ENCODE measurements at places on chromosomes 7 and 10.

DNA sequence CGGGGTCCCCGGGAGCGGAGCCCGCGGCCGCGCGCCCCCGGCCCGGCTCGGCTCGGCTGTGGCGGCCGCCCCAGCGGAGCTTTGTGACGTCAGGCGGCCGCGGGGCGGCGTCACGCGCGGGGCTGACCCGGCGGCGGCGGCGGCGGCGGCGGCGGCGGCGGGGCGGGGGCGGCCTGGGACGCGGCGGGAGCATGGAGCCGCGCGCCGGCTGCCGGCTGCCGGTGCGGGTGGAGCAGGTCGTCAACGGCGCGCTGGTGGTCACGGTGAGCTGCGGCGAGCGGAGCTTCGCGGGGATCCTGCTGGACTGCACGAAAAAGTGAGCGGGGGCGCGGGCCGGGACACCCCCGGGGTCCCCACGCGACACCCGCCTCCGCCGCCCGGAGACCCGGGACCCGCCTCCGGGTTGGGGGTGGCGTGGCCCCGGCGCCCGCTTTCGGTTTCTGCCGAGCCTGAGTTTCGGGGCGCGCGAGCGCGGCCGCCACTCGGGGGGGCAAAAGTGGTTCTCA, at the start of gene PWWP2B:
Gene PWWP2B (plus strand): TSS at position 165 of the 506 bp plus-strand sequence. CDS start 27 bp downstream, at position 192.
- DNase-seq = no peak

- DNase-seq = no peak
Observed at GRCh38 chr7:132777414-132777813, 201.1 kb upstream of the PLXNA4 start.

- no peak for DNase-seq
Observed at GRCh38 chr10:95377950-95378349, 87.1 kb upstream of the PDLIM1 start.

DNA sequence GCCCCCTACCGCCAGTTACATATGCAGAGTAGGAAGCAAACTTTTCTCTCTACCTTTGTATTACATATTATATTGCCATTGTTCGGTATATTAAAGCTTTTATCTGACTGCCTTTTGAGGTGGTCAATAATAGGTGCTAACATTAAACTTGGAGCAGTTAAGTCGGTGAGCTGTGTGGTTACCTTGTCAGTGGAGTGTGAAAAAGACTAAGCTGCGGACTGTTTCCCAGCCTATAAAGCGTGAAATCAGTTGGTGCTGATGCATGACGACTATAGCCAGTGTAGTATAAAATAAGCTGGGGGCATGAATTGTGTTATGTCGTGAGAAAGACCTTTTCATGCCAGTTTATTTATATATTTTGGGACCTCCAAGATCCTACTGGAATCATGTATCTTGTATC, 33.7 kb downstream of the R3HCC1L start:
- no peak for DNase-seq

DNA sequence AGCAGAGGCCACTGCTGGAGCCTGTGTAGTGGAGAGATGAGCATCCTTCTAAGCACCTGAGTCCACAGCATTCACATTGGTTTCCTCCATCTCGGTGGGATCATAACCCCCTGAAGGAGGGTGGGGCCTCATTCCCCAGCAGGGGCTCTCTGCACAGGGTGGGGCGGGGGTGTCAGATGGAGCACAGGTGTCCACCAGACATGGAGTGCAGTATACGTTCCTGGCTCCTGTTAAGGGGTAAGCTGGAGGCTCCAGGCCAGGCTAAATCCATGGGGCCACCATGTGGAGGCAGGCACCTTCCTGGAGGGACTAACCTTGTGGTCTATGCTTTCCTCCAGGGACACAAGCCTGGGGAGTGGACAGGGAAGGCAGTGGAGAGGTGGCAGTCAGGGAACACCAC, 252.6 kb downstream of the GRID1 start:
- DNase-seq = no peak

GRCh38 chr10:47456079-47456785, 27.7 kb downstream of the ANXA8 start:
- peak; percentile 24 for DNase-seq

GRCh38 chr10:5515948-5516761, 8.6 kb upstream of the CALML3 start:
- no peak for DNase-seq

- DNase-seq = no peak
Observed at GRCh38 chr10:112539340-112539739, 92.3 kb downstream of the VTI1A start.

- no peak for DNase-seq
Observed at GRCh38 chr7:4281231-4281993, 400.7 kb upstream of the FOXK1 start.

DNA sequence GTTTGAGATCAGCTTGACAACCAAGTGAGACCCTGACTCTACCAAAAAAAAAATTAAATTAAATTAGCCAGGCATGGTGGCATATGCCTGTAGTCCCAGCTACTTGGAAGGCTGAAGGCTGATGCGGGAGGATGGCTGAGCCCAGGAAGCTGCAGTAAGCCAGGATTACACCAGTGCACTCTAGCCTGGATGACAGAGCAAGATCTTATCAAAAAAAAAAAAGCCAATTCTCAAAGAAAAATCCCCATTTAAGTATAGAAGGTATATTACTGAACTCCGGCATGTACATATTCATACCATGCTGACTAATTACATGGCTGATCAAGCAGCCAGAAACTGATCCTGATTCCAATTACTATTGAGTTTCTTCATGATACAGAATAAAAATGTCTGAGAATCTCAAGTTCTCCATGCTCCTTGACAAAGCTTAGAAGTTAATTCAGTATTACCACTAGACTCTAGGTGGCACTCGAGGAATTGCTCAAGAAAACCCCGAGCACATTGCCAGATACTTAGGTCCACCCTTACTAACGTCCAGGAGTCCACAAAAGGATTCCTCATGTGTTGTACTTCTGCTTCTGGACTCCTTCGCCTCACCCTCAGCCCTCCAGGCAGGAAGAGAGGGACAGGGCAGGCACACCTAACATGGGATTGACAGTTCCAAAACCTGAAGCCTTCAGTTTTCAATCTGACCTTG, 148.9 kb downstream of the PARD3 start:
- DNase-seq = peak; percentile 82

- DNase-seq = no peak
Observed at GRCh38 chr10:80409121-80409520, 770 bp downstream of the PRXL2A start.

DNA sequence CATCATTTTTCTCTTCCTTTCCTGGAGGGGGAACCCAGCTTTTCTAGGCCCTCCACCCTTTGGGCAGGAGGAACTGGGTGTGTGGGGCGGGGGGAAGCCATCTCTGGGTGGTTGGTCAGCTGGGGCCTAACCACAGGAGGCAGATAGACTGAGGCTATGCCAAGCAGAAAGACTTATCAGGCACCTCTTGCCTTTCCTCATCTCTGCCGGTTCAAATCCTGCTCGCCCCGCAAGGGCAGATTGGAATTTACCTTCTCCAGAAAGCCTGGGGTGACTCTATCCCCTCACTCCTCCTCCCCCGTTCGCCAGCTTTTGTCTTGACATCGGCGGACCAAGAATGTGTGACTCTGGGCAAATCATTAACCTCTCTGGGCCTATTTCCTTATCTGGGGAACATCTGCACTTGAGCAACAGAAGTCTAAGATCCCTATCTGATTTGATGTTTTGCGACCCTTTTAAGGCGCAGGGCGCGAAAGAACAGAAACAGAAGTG, 584 bp upstream of the GARS1 start:
- peak; percentile 76 for DNase-seq

- no peak for DNase-seq
Observed at GRCh38 chr7:105068886-105069285, 54.9 kb downstream of the KMT2E start.

GRCh38 chr10:69684020-69684980, 54.3 kb downstream of the FAM241B start:
- peak; percentile 43 for DNase-seq

GRCh38 chr7:92177362-92177761, 1.6 kb downstream of the LRRD1 start:
- DNase-seq = peak; percentile 2

- DNase-seq = no peak
Observed at GRCh38 chr7:68187532-68187931, 1190.9 kb downstream of the TYW1 start.

DNA sequence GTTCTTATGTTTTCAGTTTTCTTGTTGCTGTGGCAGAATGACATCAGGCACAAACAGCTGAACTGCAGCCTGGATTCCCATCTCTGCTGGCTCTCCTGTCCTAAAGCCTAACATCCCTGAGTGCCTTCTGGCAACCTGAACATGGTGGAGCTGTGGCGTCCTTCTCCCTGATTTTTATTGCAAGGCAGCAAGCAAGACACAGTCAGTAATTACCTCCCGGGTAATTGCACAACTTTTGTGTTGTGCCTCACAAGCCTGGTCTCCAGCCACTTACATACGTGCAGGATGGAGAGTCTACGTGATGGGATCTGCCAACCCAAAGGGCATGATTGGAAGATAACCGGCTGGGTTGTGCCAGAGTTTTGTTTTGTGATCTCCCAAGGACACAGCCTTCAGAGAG, 116.1 kb upstream of the PARD3 start:
- DNase-seq = no peak

DNA sequence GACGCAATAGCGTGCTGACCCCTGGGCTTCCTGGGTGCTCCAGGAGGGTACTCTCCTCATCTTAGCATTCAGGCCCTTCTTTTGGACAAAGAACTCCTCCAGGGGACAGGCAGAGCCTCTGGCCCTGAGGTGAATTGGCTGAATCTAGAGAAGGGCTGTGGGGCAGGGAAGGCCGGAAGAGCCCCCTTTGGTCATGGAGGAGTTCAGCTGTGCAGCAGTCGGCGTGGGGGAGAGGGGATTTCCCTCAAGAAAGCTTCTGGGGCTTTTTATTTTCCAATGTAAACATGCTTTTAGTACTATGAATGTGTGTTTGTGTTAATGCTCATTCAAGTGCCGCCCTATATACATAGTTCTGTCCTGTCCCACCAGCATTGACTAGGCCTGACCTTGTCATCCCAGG, 38.8 kb downstream of the FIGNL1 start:
- DNase-seq = no peak

DNA sequence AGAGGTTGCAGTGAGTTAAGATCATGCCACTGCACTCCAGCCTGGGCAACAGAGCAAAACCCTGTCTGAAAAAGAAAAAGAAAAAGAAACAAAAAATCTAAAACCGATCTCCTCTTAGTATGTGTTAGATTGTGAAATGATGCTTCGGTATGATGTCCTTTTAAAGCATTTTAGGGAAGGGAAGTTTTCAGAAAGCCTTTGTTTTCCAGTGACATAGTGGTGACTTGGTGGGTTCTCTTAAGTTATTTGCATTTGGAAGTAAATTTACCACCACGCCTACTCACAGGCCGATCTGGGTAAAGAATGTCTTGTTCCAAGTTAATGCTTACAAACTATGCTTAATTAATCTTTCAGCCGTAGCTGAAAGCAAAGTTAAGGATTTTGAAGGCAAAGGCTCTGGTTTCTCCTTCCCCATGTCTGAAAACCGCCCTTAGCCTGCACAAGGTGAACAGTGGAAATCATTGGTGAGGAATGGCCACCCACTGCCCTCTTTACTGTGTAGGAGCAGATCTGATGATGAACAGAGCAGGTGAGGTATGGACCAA, 10.7 kb downstream of the MTURN start:
- no peak for DNase-seq

GRCh38 chr10:1361411-1362105, 305.4 kb downstream of the WDR37 start:
- DNase-seq = no peak

GRCh38 chr10:28892818-28893547, 215.7 kb downstream of the BAMBI start:
- DNase-seq = no peak

DNA sequence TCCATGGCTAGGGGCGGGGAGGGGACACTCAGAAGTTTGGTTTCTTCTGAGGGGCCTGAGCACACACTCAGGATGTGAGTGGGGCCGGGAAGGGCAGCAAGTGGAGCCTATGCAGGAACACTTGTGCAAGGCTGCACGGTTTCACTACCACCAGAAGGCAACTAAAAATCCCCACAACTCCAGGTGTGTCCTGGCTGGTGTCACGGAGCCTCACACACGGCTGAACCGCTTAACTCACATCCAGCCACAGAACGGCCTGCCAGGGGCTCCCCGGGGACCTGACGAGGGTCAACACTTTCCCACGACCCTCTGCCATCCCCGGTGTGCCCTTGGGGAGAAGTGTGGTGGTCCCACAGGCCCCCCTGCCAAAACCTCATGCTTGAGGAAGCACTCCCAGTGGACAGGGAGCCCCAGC, 173.9 kb downstream of the ELFN1 start:
- no peak for DNase-seq

DNA sequence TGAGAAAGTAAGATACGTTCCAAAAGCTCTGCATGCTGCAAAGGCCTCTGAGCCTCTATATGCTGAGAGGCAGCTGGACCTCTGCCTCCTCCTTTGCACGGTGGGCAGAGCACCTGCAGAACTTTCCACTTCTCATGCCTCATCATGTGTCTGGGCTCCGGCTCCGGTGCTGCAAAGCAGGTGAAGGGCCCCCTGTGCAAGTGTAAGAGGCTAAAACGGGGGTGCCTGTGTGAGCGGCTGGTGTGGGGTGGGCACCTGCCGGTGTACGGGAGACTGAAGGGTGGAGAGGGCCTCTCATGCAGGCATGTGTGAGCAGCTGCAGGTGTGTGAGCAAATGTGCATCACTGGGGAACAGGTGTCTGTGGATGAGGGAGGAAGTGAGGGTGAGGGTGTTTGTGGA, 121.0 kb downstream of the KCNMA1 start:
- no peak for DNase-seq

GRCh38 chr10:70761727-70762350, 23.3 kb downstream of the TBATA start:
- DNase-seq = no peak

DNA sequence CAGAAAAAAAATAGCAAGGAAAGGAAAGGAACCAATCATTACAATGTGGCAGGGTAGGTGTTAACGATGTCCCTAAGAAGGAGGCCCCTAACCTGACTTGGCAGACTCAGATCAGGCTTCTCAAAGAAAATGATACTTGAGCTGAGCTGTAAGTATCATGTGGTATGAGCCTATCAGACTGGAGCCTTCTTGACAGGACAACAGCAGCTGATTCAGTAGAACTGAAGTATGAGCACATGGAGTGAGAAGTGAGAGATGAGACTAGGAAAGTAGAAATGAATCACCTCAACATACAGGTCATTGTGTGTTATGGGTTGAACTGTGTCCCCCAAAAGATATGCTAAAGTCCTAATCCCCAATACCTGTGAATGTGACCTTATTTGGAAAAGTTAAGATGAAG, 66.3 kb downstream of the MTERF1 start:
- DNase-seq = no peak

DNA sequence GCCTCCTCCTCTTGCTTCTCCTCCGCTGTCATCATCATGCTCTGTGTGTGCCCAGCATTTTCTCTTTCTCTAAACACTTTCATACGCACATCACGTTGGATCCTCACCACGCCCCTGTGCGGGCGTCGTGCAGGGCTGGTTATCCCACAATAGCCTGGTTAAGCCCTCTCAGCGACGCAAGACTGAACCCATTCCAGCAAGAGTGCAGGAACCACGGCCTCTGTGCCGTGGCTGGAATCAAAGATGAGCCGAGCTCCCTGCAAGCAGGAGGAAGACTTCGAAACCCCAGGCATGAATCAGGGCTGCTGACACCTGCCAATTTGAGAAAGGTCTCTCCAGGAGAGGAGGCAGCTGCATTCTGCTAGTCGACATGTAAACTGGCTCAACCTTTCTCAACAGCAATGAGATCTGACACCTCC, 74.8 kb upstream of the FOXK1 start:
- DNase-seq = no peak
